ENCODE measurements at places on chromosomes 16 and 17.

DNA sequence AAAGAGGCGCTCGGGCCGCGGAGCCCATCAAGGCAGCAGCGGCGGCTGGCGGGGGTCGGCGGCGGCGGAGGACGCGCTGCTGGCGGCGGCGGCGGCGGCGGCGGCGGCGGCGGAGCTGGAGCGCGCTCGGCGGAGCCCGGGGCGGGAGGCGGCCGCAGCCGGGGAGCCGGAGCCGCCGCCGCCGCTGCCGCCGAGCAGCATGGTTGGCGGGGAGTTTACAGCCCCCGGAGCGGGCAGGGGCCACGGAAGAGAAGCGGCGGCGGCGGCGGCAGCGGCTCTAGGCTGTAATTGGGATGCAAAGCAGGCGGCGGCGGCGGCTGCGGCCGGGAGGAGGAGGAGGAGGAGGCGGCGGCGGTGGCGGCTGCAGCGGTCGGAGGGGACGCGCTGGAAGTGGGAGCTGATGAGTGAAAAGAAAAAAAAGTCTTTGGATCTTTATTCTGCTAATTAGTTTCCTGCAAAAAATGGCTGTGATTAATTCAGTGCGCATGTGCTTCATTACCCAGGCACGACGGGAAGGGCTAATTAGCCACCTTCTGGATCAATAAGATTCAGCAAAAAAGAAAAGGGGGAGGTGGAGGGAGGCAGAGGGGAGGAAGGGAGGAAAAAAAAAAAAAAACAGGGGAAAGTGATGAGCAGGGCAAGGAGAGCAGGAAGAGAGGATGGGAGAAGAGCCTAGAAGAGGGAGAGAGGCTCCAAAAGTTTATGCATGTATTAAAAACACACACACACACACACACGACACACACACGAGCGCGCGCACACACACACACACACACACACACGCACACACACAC is 10.9 kb upstream of the ZFHX3 start:
- no peak for DNase-seq

DNA sequence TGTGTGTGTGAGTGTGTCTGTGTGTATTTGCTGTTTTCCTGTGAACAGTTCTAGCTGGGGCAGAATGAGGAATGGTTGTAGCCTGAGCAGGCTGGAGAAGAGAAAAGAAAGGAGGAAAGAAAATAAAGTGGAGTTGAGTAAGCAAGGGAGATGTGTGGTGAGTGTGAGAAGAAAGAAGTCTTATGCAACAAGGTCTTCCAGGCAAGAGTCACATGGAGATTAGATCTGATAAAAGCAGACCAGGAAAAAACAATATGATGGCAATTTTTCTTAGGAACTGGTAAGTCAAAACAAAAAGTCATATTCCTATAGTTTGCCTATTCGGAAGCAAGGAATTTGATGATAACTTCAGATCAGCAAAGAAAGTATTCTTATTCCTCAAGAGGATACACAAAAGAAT is 125.0 kb downstream of the HS3ST3A1 start:
- no peak for DNase-seq

GRCh38 chr17:37494401-37494831 is 4.7 kb downstream of the DUSP14 start:
- no peak for DNase-seq

GRCh38 chr16:55623640-55624039 is 32.1 kb upstream of the SLC6A2 start:
- no peak for DNase-seq

DNA sequence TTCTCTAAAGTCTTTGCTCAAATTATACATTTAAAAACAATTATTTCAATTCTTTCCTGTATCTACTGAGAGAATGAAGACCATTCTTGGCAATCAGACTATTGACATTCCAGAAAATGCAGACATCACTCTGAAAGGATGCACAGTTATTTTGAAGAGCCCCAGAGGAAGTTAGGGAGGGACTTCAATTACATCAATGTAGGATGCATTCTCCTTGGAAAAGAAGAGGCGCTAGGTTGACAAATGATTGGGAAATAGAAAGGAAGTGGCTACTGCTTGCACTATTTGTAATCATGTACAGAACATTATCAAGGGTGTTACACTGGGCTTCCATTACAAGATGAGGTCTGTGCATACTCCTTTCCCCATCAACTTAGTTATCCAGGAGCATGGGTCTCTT is 74.3 kb downstream of the SSH2 start:
- no peak for DNase-seq

- DNase-seq = no peak
These were observed 29.6 kb downstream of the SEC14L5 start for GRCh38 chr16:4987580-4988374.

- DNase-seq = no peak
These were observed 1.7 kb downstream of the ZNF267 start for GRCh38 chr16:31875112-31875803.

GRCh38 chr16:53058882-53059281 is 4.1 kb downstream of the CHD9 start:
- no peak for DNase-seq

- DNase-seq = no peak
These were observed 44.1 kb upstream of the MYH10 start for GRCh38 chr17:8674344-8675305.

DNA sequence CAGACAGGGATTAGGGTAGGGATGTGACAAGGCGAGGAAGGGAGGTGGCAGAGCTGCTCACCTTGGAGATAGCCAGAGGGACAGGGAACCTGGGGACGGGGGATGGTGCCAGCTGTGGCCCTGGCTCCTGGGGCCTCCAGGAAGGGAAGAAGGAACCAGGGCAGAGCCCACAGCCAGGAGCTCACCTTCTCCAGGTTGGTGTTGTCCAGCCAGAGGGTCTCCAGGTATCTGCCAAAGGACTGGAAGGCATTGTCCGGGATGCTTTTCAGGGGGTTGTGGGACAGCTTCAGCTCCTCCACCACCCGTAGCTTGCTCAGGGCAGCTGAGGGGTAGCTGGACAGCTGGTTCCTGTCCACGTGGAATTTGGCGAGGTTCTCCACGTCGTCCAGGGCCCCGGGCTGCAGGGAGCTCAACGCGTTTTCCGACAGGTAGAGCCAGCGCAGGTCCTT is 801 bp downstream of the CHAD start:
- no peak for DNase-seq

GRCh38 chr16:30893417-30893743 is 497 bp downstream of the BCL7C start:
- no peak for DNase-seq

GRCh38 chr17:38660097-38661025 is 14.4 kb downstream of the EPOP start:
- DNase-seq = no peak

GRCh38 chr17:61248399-61248798 is 151.2 kb upstream of the TBX2 start:
- no peak for DNase-seq

DNA sequence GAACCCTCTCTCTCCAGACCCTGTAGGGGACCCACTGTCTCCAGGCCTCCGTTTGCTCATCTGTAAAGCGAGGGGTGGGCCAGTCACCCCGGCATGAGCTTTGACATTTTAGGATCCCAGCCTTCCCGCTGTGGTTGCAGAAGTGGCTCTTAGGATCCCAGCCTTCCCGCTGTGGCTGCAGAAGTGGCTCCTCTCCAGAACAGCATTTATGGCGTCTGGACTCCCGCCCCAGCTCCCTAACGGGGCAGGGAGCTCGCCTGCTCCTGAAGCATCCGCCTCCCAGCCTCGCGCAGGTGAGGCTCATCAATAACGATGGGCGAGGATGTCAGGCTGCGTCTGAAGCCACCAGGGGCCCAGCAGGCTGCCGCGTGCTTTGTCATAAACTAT is 222.3 kb upstream of the TNRC6C start:
- DNase-seq = no peak

- no peak for DNase-seq
These were observed 526 bp downstream of the KIAA0513 start for GRCh38 chr16:85027958-85028684.

GRCh38 chr16:75311383-75311938 is 60.0 kb upstream of the BCAR1 start:
- DNase-seq = no peak

DNA sequence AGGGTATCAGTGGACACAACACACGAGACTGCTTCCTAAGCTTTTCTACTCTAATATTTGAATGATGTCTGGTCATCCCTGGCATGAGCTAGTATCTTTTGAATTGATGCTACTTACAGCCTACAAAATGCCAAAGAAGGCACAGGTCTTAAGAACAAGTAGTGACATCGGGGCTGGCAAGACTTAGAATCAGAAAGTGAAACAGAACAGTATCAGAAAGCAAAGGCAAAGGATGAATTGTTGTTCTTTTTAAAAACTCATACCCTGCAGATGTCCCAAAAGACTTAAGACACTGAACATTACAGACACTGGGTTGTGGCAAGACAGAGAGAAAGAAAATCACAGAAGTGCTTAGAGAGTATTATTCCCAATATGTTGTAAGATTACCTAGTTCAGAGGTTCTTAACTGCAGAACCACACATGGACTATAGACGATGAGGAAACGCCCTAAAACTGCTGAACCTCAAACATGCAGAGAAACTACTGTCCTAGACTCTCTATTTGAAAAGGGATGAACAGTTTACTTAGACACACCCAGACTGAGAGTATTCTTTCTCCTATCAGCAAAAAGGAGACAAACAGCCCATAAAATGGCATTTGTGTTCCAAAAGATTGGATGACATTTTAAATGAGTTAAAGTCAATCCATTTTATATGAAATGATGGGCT is 12.5 kb downstream of the ZNF19 start:
- DNase-seq = no peak

DNA sequence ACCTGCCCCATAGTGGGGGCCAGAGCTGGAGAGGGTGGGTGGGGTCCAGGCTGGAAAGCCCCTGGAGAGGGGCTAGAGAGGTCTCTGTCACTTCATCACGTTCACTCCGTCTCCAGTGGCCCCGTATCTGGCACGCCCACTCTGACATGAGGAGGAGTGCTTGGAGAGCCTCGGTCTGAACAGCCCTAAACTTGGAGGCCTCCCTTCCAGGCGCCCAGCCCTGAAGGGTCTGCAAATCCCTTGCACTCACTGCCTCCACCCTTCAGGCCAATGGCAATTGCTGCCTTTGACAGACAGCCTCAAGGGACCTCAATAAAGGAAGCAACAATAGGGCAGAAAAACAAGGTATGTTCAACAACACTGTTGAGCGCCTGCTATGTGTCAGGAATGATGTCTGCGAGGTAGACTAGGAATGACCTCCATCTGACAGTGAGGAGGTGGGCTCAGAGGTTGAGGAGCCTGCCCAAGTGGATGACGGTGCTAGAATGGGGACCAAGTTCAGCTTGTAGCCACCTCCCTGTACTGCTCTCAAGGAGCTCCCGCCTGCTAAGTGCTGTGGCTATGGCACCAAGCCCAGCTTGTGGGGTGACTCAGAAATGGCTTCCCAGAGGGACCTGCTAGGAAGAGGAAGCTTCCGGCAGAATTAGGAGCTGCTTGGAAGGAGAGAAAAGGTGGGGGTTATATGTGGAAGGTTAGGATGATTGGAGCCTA is 2.9 kb upstream of the EPX start:
- no peak for DNase-seq

- no peak for DNase-seq
These were observed 10.7 kb upstream of the USP10 start for GRCh38 chr16:84689111-84689510.

DNA sequence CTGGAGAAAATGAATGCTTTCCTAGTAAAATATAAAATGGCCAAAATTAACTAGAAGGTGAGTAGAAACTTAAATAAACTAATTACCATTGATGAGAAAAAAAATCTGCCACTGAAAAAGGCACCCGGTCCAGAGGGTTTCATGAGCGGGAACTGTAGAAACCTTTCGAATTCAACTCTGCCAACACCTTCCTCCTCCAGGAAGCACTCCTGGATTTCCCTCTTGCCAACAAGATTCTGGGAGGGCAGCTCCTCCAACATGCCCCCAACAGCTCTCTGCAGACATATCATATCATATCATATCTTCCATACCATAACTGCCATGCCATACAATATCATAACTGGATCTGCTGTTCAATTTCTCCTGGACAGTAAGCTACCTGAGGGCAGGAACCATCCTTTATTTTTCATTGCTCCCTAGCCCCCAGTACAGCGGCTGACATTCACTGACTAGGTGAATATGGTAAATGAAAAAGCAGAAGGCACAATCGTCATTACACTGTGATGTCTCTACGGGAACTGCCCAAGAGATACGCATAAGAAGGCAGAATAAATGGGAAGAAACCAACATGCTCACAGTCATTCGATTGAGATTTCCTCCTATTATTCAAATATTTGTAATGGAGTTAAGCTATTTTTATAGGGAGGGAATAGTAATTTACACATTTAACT is 9.2 kb downstream of the ARHGAP27 start:
- no peak for DNase-seq

- DNase-seq = no peak
These were observed 1.1 kb upstream of the HNF1B start for GRCh38 chr17:37745801-37746426.

DNA sequence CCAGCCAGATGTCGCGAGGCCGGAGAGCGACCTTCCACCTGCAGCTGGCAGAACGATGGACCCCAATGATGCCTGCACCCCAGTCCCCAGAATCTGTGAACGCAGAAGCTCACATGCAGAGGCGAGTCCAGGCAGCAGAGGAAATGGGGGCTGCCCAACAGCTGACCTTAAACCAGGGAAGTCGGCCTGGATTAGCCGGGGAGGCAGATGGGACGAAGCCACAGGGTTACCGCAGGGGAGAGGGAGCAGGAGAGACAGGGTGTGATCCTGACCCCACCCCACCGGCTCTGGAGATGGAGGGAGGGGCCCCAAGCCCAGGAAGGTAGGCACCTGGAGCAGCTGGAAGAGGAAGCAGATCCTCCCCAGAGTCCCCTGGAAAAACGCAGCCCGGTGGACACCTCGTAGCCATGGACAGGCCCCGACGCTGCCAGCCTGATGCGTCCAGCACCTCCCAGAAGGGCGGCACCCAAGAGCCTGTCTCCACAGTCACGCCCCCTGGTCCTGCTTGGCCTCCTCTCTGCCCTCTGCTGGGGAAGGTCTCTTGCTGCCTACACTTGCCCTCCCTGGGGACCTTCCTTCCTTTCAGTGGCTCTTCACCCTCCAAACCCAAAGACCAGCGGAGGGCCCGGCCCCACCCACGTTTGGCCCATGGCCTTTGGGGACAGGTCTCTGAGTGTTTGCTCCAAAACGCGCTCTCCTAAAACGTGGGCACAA is 37.3 kb downstream of the PIEZO1 start:
- peak; percentile 32 for DNase-seq

- DNase-seq = no peak
These were observed 160.1 kb downstream of the MAP2K4 start for GRCh38 chr17:12180644-12181261.

DNA sequence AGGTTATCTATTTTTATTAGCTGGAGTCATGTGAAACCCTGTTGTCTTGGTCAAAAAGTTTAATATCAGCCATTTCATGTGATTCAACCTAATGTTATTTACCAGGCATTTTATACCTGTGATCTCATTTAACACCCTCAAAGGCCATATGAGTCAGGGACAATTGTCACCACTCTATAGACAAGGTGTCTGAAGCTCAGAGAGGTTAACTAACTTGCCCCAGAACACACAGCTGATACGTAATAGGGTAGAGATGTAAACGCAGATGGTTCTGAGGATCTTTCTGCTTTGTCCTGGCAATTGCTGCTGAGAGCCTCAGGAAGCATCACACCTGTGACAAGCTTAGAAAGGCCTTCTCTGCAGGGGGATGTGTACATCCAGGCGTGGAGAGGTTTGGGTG is 4.9 kb downstream of the CD300A start:
- DNase-seq = no peak

- no peak for DNase-seq
These were observed 96.8 kb upstream of the ELAC2 start for GRCh38 chr17:13114601-13115031.
